ENCODE measurements at places on chromosomes 4 and X. TPM values are rescaled to one million over a fixed set of nuclear protein-coding genes. Genes with fewer than 3 reads are reported as not detected.
A peak's percentile ranks its signal among the peaks of the same experiment; 100 is the strongest.

DNA sequence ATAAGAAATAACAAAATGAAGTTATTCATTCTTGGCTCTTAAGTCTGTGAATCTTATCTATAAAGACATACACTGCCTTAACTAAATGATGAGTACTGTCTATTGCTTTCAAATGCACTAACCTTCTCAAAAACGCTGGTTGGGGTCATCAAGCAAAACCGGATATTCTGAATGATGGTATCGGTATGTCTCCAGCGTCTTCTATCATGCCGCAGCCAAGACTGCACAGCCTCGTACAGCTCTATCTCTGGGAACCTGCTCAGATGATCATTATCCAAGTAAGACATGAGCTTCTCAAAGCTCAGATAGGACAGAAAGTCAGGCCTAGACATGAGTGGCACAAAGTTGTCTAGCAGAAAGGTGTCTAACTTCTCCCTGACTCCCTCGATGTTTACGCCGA lies 21.1 kb downstream of the KLHL15 start:
- no peak overlapping the region for H3K4me3 ChIP-seq
- no peaks in the 10 kb centered on the region for H3K27me3 ChIP-seq
- DNase-seq, result no peak
- H3K4me1 ChIP-seq, result no peaks in the 10 kb centered on the region
- no peaks in the 10 kb centered on the region for H3K36me3 ChIP-seq

Gene DAPP1
- 0.74 TPM for total RNA-seq

DNA sequence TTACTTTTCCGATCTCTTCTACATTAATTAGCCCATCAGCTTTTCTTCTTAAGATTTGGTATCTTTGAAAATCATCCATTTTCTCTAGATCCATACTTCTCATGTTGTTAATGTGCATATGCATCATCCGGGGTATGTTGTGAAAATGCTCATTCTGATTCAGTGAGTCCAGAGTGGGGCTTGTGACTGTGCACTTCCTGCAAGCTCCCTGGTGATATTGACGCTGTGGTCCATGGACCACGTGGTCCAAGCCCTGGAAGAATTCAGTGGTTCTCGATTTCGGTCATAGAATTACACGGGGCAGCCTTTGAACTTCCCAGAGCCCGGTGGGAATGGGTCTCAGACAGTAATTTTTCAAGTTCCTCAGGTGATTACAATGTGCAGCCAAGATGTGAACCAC lies 69.8 kb downstream of the ZFX start:
- no peaks in the 10 kb centered on the region for H3K36me3 ChIP-seq
- no peaks in the 10 kb centered on the region for H3K4me1 ChIP-seq
- no peak overlapping the region for H3K4me3 ChIP-seq
- H3K27ac ChIP-seq, result no peak overlapping the region
- no peaks in the 10 kb centered on the region for H3K27me3 ChIP-seq

Gene CYLC1
- not detected for total RNA-seq

GRCh38 chrX:143664302-143664701 lies 28.4 kb upstream of the SLITRK4 start:
- no peak for DNase-seq
- no peak overlapping the region for H3K4me3 ChIP-seq
- H3K27me3 ChIP-seq, result no peaks in the 10 kb centered on the region
- no peaks in the 10 kb centered on the region for H3K36me3 ChIP-seq

GRCh38 chrX:22012051-22012450 lies 20.1 kb upstream of the PHEX start:
- H3K4me3 ChIP-seq, result no peak overlapping the region
- no peaks in the 10 kb centered on the region for H3K27me3 ChIP-seq
- no peak overlapping the region for H3K27ac ChIP-seq
- no peak for DNase-seq
- no peaks in the 10 kb centered on the region for H3K4me1 ChIP-seq

DNA sequence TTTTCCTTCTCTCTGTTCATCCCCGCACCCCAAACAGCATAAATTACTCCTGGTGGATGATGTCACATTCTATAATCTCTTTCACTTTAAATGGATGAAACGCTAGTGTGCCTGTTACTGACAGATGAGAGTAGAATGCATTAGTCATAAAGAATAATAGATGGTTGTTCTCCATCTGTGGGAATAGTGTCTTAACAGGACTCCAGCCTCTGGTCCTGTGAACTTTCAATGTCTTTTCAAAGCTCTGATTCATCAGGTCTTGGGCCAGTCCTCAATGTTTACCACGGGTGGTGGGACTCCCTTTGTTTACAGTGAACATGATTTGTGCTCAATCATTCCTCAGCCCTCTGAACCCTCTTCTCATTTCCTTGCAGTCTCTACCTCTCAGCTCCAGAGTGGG lies 182.6 kb downstream of the GABRB1 start:
- no peak overlapping the region for H3K27ac ChIP-seq
- no peak overlapping the region for H3K4me3 ChIP-seq
- H3K4me1 ChIP-seq, result no peaks in the 10 kb centered on the region
- no peak for DNase-seq
- H3K36me3 ChIP-seq, result no peaks in the 10 kb centered on the region

GRCh38 chrX:53438174-53438831 lies 4.1 kb upstream of the HSD17B10 start:
- DNase-seq, result no peak
- peaks cover 18% of the 10 kb centered on the region for H3K4me1 ChIP-seq
- H3K36me3 ChIP-seq, result no peaks in the 10 kb centered on the region
- no peak overlapping the region for H3K4me3 ChIP-seq

Gene MGAT4D
- total RNA-seq, result not detected

Gene F9
- total RNA-seq, result not detected

GRCh38 chrX:19342331-19342906 lies 1.3 kb upstream of the PDHA1 start:
- no peaks in the 10 kb centered on the region for H3K27me3 ChIP-seq
- H3K4me3 ChIP-seq, result peak overlapping the region; percentile 84
- H3K4me1 ChIP-seq, result peaks cover 43% of the 10 kb centered on the region
- H3K36me3 ChIP-seq, result no peaks in the 10 kb centered on the region

Gene FGF13
- 1.7 TPM for total RNA-seq

GRCh38 chr4:130099105-130099504 lies 1003.2 kb downstream of the C4orf33 start:
- H3K4me3 ChIP-seq, result no peak overlapping the region
- no peaks in the 10 kb centered on the region for H3K36me3 ChIP-seq
- no peaks in the 10 kb centered on the region for H3K27me3 ChIP-seq
- H3K27ac ChIP-seq, result no peak overlapping the region
- DNase-seq, result no peak
- H3K4me1 ChIP-seq, result no peaks in the 10 kb centered on the region

GRCh38 chr4:185573651-185574199 lies 38.4 kb upstream of the PDLIM3 start:
- DNase-seq, result no peak
- no peaks in the 10 kb centered on the region for H3K36me3 ChIP-seq
- H3K27ac ChIP-seq, result no peak overlapping the region
- no peaks in the 10 kb centered on the region for H3K27me3 ChIP-seq

Gene FRMD7
- total RNA-seq, result 0.14 TPM

DNA sequence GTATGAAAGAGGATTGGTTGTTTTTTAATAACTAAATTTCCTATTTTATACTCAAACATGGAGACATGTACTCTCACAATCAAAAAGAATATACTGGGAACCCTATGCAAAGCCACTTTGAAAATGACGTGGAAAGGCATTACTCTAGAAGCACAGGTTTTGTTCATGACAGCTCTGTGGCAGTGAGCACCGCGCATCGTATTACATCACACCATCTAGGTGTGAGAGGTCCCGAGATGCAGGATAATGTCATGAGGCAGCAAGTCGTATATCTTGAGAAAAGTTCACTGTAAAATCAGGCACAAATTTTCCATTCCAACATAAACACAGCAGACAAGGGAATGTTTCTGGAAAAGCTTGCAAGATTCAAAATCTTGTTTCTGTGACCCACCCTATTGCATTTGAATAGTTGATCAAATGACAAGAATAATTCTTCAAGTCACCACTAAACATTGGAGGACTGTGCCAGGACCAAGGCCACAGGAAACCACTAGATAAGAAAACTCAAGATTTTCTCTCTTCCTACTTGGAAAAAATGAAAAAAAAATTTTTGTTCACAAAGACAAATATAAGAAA lies 127.6 kb downstream of the LDB2 start:
- no peak for DNase-seq
- H3K36me3 ChIP-seq, result no peaks in the 10 kb centered on the region
- no peaks in the 10 kb centered on the region for H3K27me3 ChIP-seq
- no peaks in the 10 kb centered on the region for H3K4me1 ChIP-seq

Gene CT45A6
- total RNA-seq, result not detected

Gene ATP2B3
- not detected for total RNA-seq

- H3K36me3 ChIP-seq, result no peaks in the 10 kb centered on the region
- H3K4me3 ChIP-seq, result no peak overlapping the region
- DNase-seq, result no peak
- H3K4me1 ChIP-seq, result no peaks in the 10 kb centered on the region
Measured at GRCh38 chrX:24550166-24550565, 85.1 kb downstream of the PDK3 start.

GRCh38 chr4:1418494-1419285 lies 12.4 kb upstream of the NKX1-1 start:
- H3K36me3 ChIP-seq, result no peaks in the 10 kb centered on the region
- DNase-seq, result no peak
- H3K4me3 ChIP-seq, result no peak overlapping the region
- H3K27me3 ChIP-seq, result peaks cover 96% of the 10 kb centered on the region
- no peaks in the 10 kb centered on the region for H3K4me1 ChIP-seq

DNA sequence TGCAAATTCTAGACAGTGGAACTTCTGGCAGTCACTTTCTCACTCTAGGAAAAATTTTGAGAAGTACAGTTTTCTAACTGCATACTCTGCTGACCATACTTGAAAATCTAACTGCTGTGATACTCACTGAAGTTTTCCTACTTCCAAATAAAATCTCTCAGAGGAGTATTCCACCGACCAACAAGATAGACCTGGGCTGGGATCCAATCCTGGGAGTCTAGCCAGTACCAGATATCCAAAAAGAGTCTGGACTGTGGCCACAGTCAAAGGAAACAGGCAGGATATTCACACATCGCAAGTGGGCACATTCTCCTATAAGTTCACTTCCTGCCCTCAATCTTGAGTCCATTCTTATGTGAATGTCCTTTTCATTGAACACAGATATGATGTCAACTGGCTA lies 1138.7 kb upstream of the PCDH7 start:
- no peak for DNase-seq
- H3K4me1 ChIP-seq, result no peaks in the 10 kb centered on the region
- no peaks in the 10 kb centered on the region for H3K36me3 ChIP-seq
- H3K4me3 ChIP-seq, result no peak overlapping the region

DNA sequence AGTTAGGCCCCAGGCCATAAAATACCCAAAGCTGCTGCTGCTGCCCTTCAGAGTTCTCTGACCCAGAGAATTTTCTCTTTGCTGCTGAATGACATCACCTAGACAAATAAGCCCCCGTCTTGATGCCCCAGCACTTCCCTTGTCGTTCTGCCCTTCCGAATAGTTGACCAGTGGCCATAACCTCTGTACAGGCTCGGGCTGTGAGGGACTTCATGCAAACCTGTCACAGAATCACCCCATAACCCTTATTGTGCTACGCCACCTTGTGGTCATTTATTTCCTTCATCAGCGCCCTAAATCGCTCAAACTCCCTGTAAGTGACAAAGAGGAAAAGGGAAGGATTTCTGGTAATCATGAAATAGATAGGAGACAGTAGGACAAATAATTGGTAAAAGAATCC lies 18.8 kb downstream of the SPACA5 start:
- no peaks in the 10 kb centered on the region for H3K36me3 ChIP-seq
- no peak for DNase-seq

Gene OPRPN
- total RNA-seq, result not detected

Gene OPHN1
- total RNA-seq, result 5.0 TPM

Gene UGT2A1
- not detected for total RNA-seq

Gene PDLIM3
- total RNA-seq, result 308 TPM

GRCh38 chr4:56149591-56149990 lies 200.8 kb downstream of the CEP135 start:
- no peaks in the 10 kb centered on the region for H3K36me3 ChIP-seq
- H3K27me3 ChIP-seq, result peaks cover 16% of the 10 kb centered on the region
- DNase-seq, result no peak
- H3K4me3 ChIP-seq, result no peak overlapping the region
- H3K4me1 ChIP-seq, result no peaks in the 10 kb centered on the region

DNA sequence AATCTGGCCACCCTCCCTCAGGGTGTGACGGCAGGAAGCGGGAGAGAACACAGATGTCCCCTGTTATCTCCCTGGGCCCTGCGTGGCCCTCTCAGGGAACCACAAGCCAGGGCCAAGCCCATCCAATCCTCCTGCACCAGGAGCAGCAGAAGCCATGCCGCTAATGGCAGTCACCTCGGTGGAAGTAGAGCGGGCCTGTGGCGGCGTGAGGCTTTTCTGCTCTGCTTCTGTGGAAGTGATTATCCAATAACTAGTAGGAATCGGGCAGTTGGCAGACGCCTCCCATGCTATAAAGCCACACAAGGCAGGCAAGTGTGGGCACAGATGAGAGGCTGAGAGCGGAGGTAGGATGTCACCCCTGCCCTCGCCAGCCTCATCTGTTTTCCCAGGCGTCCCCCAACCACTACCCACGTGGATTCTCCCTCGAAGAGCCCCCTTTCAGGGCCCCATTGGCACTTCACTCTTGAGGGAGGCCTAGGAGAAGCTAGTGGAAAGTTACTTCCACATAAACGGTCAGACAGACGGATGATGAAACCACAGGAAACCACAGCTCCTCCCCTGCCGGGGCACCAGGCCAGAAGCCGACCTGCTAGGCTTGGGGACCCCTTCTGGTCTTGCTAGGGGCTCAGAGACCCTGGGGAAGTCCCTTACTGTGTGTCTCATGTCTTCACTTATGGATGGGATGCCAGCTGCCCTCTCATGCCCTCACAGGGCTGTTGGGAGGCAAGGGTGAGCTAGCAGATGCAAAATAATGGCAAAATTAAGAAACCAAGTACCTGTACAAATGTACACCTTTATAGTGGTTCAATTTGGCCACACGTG lies 18.8 kb upstream of the TMSB4X start:
- H3K27ac ChIP-seq, result peak overlapping the region; percentile 79
- DNase-seq, result peak; percentile 59
- H3K4me3 ChIP-seq, result no peak overlapping the region
- no peaks in the 10 kb centered on the region for H3K27me3 ChIP-seq

DNA sequence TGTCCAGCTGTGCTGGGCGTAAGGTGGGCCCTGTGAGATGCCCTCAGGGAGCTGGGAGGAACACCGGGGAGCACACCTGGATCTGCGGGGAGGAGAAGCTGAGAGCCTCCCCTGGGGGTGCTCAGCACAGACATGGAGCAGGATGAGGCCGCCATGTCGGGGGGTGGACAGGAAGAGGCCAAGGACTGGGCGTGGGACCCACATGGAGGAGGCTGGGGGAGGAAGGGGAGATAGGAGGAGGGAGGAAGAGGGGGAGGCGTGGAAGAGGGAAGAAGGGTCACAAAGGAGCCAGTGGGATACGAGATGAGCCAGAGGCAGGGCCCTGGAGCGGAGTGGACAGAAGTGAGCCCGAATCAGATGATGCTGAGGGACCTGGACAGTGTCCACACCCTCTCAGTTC lies 66.3 kb downstream of the ZFYVE28 start:
- H3K36me3 ChIP-seq, result no peaks in the 10 kb centered on the region
- H3K27me3 ChIP-seq, result no peaks in the 10 kb centered on the region
- H3K4me3 ChIP-seq, result no peak overlapping the region
- H3K4me1 ChIP-seq, result peaks cover 16% of the 10 kb centered on the region
- no peak overlapping the region for H3K27ac ChIP-seq

Gene CDX4
- not detected for total RNA-seq

GRCh38 chr4:151324124-151324751 lies 1.2 kb downstream of the SH3D19 start:
- peak overlapping the region; percentile 77 for H3K4me3 ChIP-seq
- no peaks in the 10 kb centered on the region for H3K27me3 ChIP-seq
- no peaks in the 10 kb centered on the region for H3K36me3 ChIP-seq

Gene SLC7A11
- total RNA-seq, result 0.19 TPM
